Motor neuron (in vitro differentiated cells): ENCODE measurements at places on chromosomes 3 and 15. TPM values are rescaled to one million over a fixed set of nuclear protein-coding genes. Genes with fewer than 3 reads are reported as not detected.

GRCh38 chr3:43852066-43852465, 161.3 kb downstream of the ABHD5 start:
- peak; percentile 66 for ATAC-seq

DNA sequence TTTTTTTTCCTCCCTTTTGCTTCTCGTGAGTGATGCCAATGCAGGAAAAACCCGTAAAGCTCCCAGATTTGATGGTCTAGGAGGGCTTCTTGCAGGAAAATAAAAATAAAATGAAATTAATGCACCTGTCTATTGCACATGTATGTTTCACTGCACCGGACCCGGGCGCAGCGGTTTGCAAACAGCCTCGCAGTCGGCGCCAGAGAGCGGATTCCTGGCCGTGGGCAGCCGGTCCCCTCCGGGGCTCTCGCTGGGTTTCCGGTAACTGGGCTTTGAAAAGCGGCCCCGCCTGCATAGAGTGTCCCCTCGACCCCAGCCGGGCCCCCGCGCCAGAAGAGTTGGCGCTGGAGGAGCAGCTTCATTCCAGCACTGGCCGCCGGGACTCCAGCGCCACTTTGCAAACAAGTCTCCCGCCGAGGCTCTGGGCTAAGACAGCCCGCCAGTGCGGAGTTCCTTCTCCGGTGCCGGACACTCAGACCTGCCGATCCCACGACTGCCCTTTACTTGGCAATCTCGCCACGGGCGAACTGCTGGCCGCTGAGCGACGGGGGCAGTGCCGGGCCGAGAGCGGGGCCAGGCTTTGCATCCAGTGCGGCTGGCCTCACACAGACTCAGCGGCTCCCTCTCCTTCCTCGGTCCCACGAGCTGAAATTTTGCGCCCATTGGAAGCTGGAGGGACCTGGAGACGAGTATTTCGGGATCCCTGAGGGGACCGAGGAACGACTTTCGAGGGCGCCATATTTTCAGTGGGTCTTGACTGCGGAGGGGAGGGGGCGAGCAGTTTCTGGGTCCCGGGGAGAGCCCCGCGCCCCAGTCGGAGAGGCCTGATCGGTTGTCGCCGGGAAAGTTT, 225.9 kb upstream of the C2CD4B start:
- ATAC-seq, result peak; percentile 43

DNA sequence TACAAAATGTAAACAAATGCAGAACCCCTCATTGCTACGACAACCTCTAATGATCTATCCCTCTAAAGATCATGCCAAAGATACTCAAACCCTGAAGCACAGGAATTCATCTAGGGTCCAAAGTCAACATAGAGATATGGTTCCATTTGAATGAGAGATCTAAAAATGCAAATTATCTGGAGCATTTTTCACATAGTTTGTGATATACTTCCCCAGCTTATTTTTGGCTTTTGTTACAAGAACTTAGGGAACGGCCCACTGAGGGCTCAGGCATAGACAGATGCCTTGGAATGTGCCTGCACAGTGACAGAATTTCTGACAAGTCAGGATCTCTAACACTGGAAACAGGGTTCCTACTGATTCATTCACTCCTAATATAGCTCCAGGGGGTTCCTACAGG, 258.9 kb upstream of the THBS1 start:
- ATAC-seq, result no peak

GRCh38 chr3:145628211-145628610, 532.8 kb downstream of the PLOD2 start:
- ATAC-seq, result no peak

Gene DGKG
- total RNA-seq, result 1.6 and 1.9 TPM in 2 replicates

- ATAC-seq, result no peak
These were observed 115.9 kb upstream of the CCNL1 start for GRCh38 chr3:157275832-157276231.

DNA sequence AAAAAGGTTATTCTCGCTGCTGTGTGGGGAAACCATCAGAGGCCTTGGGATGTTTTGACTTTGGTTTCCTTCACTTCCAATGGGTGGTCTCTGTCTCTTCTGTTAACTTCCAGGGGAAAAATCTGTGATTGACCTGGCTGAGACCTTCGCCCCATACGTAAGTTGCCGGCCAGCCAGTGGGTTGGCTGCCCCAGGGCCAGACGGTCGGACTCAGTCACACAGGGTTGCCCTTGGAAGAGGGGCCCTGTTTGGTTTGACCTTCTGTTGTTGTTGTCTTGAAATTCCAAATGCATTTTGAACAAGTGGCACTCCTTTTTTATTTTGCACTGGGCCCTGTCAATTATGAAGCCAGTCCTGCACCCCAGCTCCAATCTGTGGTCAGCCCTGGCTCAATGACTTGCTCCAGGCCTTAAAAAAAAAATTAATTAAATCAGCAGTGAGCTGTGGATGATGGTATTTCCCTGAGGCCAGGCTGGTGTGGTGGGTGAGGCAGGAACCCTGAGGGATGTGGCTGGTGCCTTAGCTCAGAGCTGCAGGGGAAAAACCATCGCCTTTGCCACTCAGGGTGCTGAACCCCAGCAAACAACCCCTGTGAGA, 4.5 kb downstream of the FAM107A start:
- ATAC-seq, result no peak

- ATAC-seq, result peak; percentile 64
These were observed 223.7 kb upstream of the NANOGP8 start for GRCh38 chr15:35308802-35309201.

GRCh38 chr3:173371848-173372487, 25.6 kb upstream of the NLGN1 start:
- no peak for ATAC-seq

Gene GABRR3
- 0.23 and 0.63 TPM in 2 replicates for total RNA-seq

DNA sequence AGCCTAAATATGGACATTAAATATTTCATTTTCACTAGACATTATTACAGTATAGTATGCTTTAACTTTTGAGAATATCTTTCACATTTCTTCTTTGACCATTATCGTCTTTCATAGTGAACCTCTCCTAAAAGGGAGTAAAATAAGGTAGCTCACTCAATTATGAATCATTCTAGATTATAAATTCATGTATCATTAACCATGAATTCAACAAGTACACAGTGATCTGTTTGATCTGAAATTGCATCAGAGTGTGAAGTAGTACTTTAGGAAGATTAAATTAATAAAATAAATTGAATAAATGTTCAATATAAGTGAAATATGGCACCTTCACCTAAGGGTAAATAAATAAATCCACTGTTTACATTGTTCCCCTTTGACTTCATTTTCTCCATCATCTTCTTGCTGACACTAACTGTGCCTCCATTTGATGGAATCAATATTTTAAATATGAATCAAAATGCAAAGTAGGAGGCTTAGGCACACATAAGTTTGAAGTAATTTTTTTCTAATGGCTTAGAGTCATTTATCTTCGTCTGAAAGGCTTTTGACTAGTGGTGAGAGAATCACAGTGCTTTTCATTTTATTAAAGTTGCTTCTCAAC, 174.1 kb upstream of the MDFIC2 start:
- peak; percentile 69 for ATAC-seq

GRCh38 chr3:49937090-49937489, 2.9 kb upstream of the RBM6 start:
- no peak for ATAC-seq

- ATAC-seq, result no peak
These were observed 13.2 kb upstream of the EDC3 start for GRCh38 chr15:74709011-74709410.

GRCh38 chr15:96336108-96336595, 5.7 kb downstream of the NR2F2 start:
- ATAC-seq, result no peak

GRCh38 chr3:129486664-129487035, 41.8 kb upstream of the RHO start:
- no peak for ATAC-seq

- ATAC-seq, result no peak
These were observed 8.5 kb upstream of the FBLN2 start for GRCh38 chr3:13540297-13540995.

DNA sequence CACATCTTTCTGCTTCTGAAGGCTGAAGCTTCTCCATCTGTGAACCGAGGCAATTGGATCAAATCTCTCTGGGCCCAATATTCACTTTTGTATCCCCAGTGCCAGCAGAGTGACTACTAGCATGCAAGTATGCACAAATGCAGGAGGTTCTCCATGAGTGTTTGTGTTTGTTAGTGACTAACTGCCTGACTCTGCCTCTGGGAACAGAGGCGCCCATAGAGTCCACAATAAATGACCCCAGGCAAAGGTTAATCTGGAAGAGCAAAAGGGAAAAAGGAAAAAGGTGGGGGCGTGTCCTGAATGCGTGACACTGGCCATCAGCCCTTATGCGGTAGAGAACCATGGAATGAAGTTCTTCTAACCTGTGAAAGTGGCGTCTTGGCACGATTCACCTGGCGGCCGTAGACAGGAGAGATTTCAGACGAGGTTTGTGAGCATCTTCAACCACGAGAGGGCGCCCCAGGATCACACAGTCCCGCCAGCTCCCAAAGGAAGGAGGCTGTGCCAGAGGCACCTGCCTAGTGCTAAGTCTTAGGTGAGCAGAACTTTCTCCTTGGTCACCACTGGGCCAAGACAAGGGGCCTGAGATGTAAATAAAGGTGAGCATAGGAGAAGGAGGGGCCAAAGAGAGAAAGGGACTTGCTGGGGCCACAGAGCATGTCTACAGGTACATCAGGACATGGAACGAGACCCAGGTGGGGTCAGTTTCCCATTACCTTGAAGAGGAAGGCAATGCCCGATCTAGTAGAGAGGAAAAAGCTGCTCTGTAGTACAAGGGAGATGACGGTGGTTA, 44.2 kb downstream of the RBPMS2 start:
- ATAC-seq, result peak; percentile 75

Gene CHRNA7
- 7.6 and 8.4 TPM in 2 replicates for total RNA-seq

Gene C2CD4A
- total RNA-seq, result 37.3 and 38.4 TPM in 2 replicates

GRCh38 chr15:57134851-57135250, 216.4 kb downstream of the TCF12 start:
- no peak for ATAC-seq

DNA sequence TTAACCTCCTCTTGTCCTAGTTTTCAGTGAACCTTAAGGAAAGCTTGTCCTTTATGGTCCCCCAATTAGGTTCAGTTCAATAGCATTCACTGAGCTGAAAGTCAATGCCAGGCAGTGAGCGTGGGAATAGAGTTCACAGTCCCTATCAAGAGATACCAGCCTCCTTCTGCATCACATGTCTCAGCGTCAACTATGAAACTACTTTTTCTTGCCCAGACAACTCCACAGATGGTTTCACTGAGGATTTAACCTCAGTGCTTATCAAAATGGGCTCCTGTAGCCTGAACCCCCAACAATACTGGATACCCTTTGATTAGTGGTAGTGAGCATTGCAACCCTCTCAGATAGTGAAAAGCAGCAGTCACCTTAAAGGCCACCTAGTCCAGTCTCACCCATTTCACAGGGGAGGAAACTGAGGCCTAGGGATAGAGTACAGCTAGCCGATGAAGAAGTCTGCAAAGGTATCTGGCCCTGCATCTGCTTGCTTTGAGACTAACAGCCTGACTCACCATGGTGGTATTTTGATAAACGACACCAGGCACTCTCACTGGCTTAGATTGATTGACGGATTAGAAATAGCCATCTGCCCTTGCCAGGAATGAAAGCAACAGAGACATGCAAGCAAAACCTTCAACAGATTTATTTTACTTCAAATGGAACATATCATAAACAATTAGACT, 1.6 kb upstream of the UBA3 start:
- ATAC-seq, result no peak

DNA sequence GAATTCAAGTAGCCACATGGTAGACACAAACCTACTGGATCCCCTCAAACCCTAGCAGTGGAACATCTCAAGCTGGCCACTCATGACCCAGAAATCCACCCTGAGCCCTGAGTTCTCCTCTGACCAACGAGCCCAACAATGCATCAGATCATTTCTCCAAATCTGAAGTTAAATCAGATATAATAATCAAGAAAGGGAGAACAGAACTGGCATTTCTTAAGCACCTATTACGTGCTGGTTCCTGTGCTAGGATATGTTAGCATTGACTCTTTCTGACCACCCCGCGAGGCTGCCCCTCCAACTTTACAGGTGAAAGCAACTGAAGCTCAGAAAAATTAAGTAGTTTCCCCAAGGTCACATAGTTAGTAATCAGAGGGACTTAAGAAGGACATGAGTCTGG, 51.5 kb upstream of the CCDC174 start:
- ATAC-seq, result no peak

- peak; percentile 72 for ATAC-seq
These were observed 17.2 kb upstream of the CRABP1 start for GRCh38 chr15:78322724-78323521.
